ENCODE measurements at places on chromosomes 2 and 18.

GRCh38 chr2:208280234-208280633, 14.2 kb downstream of the PIKFYVE start:
- no peak for DNase-seq

- no peak for DNase-seq
These were observed 29.3 kb downstream of the CDH20 start for GRCh38 chr18:61362511-61362910.

DNA sequence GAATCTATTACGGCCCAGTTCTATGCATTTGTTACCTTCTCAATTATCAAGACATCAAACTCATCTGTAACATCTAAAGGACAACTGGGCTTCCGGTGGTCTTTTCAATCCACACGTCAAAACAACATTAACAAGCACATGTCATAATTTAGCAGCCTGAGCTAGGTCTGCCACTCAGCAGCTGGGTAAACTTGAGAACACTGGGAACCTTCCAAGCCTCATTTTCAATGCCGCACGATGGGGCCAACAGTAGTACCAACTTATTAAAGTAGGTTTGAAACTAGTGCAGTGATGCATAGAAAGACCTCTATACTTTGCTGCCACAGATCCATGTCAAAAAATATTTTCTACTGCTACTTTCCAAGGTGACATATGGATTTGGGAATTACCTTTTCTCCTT, 60.4 kb downstream of the COL4A4 start:
- no peak for DNase-seq

- DNase-seq = no peak
These were observed 9.8 kb upstream of the IL36A start for GRCh38 chr2:112995346-112995920.

DNA sequence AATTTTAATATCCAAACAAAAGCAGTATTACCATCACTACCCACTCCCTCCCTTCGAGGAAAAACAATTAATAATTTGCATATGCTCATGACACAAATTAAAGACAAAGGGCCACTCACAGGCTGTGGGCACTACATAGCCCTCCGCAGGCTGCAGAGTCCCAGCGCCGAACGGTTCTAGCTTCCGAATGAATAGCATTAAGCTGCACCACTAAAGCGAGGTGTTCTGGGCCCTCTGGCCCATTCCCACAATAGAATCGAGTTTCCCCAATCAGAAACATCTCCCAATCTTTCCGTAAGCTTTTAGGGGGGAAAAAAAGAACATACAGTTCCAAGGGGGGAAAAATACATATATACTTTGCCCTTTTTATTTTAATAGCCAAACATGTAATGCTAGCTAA, 14.5 kb upstream of the SIX3 start:
- DNase-seq = no peak

Data from T follicular helper cell (primary cell).